ENCODE measurements at places on chromosomes 1 and 21. TPM values are rescaled to one million over a fixed set of nuclear protein-coding genes. Genes with fewer than 3 reads are reported as not detected.

The CYP4X1 gene
- not detected for total RNA-seq

GRCh38 chr1:172090511-172090817 is 249.2 kb downstream of the DNM3 start:
- DNase-seq = no peak

DNA sequence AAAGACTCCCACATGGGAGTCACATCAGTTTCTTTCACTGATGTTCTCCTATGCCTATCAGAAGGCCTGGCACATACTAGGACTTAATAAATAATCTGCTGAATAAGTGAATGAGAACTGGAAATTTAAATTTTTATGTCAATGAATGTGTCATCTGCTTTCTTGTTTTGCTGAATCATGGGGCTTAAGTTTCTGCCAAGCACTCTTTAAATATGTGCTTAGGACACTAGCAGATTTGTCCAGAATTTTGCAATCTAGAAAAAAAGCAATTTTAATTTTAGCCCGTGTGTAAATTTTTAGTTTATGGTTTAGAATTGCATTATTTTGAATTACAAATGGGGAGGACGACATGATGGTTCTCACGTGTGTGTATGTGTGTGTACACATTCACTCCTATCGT is 803.1 kb downstream of the USP25 start:
- DNase-seq = no peak

DNA sequence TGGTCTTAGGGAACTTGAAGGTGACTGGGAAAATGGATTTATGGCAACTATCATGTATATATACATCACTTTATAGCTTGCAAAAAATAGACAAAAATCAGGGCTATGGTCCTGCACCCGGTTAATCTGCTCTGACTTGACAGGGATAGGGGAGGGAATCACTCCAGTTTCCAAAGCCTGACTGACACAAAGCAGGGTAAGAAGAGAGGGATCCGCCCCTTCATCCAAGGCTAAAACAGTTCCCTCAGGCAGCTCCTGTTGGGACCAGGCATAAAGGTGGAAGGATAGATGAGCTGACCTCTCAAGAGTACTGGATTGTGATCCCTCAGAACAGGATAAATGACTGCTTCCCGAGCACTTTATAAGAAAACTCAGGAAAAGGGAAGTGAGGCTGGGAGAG is 1.4 kb downstream of the PBXIP1 start:
- no peak for DNase-seq

The NES gene
- 97.4 TPM for total RNA-seq

The SPATA45 gene
- 0.40 TPM for total RNA-seq

- peak; percentile 36 for DNase-seq
Observed at GRCh38 chr21:21714426-21714825, 716.2 kb downstream of the NCAM2 start.

All from SK-MEL-5 (cell line).